RCC 7860 (cell line): ENCODE measurements at places on chromosomes 16 and 17.

DNA sequence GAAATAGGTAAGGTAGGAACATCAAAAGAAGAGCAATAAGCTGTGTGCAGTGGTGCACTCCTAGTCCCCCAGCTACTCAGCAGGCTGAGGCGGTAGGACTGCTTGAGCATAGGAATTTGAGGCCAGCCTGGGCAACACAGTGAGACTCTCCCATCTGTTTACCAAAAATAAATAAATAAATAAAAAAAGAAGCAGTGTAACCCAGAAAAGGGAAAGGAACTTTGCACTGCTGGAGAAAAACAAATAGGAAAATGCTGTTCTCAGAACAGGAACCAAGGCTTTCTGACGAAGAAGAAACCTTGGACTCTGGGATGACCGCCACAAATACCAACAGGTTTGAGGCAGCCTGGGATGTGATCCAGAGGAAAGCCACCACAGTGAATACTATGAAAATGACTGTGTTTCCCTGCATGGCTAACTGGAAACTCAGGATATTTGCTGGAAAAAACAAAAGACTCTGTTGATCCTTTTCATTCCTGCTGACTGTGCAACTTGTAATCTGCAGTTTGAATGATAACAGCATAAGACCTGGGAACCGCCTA lies 41.2 kb downstream of the TTC19 start:
- no peak for DNase-seq

DNA sequence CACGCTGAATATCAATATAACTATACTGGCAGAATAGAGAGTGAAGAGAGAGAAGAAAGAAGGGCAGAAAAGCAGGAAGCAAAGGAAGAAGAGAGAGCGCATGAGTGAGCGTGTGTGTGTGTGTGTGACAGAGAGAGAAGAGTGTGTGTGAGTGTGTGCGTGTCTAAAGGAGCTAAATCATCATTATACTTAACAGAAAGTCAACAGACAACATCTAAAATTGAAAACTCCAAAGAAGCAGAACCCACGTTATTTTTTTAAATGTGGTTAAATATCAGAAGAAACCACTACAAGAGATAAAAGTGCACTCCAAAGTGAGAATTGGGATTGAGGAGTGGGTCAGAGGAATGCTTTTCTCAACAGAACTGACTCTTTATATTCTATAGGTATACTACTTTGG lies 77.2 kb downstream of the BRIP1 start:
- DNase-seq: no peak

DNA sequence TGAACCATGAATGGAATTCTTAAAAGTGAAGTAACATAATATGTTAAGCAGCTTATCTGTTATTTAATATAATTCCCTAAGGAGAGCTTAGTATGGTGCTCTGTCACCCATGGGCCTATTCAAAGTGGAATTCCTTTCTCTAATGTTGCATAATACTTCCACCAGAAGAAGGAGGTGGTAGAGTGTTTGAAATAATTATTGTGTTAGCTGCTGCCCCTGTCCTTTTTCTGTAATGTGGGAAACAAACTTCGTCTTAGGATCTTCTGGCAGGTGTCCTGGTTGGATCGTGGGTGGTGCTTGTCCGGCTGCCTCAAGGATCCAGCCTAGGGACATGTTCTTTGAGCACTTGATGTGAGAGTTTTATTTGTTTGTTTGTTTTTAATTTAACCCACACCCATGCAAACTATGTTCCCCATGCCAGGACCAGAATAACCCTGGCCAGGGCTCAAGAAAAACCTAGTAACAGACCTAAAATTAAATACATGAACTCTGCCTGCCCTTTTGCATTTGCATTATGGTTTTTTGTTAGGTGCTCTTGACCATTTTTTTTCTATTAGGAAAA lies 46.1 kb downstream of the ZNRF1 start:
- no peak for DNase-seq

GRCh38 chr17:67290711-67291291 lies 45.8 kb upstream of the HELZ start:
- no peak for DNase-seq

GRCh38 chr16:84527532-84528269 lies 23.2 kb upstream of the MEAK7 start:
- no peak for DNase-seq

GRCh38 chr16:55100100-55100499 lies 169.4 kb downstream of the IRX5 start:
- no peak for DNase-seq

- no peak for DNase-seq
Observed at GRCh38 chr16:84926462-84926861, 84.9 kb downstream of the ZDHHC7 start.
